ENCODE measurements at places on chromosomes 1 and 21. TPM values are rescaled to one million over a fixed set of nuclear protein-coding genes. Genes with fewer than 3 reads are reported as not detected.

DNA sequence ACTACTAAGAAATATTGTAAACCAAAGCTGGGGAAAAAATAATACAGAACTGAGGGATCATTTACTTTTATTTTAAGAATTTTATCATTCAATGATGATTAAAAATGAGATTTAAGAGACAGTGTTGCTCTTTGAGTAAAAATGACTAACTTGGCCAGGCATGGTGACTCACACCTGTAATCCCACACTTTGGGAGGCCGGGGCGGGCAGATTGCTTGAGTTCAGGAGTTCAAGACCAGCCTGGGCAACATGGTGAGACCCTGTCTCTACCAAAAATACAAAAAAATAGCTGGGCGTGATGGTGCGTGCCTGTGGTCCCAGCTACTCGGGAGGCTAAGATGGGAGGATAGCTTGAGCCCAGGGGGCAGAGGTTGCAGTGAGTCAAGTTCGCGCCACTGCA lies 21.8 kb upstream of the PLEKHO1 start:
- no peaks in the 10 kb centered on the region for H3K27me3 ChIP-seq
- H3K27ac ChIP-seq: no peak overlapping the region
- DNase-seq: no peak

DNA sequence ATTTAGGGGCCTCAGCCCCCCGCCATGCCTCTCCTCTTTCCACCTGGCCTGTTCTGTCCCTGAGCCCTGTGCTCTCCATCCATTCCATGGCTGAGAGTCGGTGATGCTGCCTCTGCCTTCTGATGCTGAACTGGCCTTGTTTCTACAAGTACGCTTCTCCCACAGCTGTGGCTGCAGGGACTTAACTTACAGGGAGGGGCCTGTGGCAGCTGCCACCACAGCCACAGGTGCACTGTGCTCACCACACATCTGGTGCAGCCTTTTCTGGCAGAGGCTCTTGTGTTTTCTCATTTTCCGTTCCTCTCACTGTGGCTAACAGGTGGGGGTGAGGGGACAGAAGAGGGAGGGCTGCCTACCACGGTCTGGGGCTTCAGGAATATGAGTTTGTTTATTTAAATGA lies 4.2 kb downstream of the FMO1 start:
- H3K27me3 ChIP-seq: no peaks in the 10 kb centered on the region
- DNase-seq: no peak

KRTAP11-1 gene
- polyA plus RNA-seq: not detected

DNA sequence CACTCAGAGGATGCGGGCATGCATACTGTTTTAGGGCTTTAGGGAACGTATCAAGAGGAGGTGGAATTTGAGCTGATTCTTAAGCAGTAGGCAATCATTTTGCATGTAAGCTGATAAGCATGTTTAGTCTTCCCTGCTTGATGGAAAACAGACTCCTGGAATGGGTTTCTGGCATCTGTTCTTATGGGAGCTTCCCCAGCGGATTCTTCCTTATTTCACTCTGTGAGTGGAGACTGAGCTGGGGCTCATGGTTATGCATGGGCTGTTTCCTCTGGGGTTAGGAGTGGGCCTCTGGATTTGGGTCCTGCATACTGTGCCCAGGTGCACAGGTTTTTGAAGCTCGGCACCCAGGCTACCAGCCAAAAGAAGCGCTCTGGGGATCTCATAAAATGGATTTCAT lies 93.4 kb downstream of the DIRAS3 start:
- no peak overlapping the region for H3K27ac ChIP-seq
- no peak overlapping the region for H3K4me3 ChIP-seq
- no peak for DNase-seq
- H3K36me3 ChIP-seq: no peaks in the 10 kb centered on the region
- H3K4me1 ChIP-seq: no peaks in the 10 kb centered on the region

- no peaks in the 10 kb centered on the region for H3K4me1 ChIP-seq
- DNase-seq: no peak
- no peak overlapping the region for H3K4me3 ChIP-seq
These were observed 115.5 kb downstream of the MIS18A start for GRCh38 chr21:32163386-32163785.

DNA sequence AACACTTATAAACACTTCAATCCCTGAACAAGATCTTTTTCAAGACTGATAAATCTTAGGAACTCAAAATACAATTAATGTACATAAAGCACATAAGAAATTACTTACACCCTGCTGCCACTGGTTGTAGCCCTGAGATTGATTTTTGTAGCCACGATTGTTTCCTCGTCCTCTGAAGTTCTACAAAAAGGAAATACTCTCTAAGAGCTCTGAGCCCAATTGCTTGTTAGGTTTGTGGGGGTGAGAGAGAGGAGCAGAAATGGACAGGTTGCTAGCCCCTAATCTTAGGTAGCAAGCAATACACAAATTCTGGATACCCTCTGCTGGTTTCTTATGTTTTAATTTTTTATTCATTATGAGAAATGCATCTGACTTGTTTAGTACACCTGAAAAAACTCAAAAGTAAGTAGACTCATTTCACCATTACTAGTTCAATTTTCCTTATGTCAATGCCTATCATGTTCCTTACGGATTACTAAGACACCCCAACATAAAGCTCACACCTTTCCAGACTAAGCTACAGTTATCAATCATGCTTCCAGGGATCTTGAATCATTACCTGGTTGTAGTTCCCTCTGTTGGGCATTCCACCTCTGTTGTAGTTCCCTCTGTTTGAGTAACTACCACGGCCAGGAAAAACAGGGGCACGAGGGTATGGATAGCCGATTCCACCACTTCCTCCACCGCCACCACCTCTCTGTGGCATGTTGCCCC lies 9.3 kb downstream of the HNRNPU start:
- H3K36me3 ChIP-seq: peaks cover 46% of the 10 kb centered on the region
- H3K4me1 ChIP-seq: peaks cover 2% of the 10 kb centered on the region
- no peak for DNase-seq
- no peak overlapping the region for H3K4me3 ChIP-seq

DNA sequence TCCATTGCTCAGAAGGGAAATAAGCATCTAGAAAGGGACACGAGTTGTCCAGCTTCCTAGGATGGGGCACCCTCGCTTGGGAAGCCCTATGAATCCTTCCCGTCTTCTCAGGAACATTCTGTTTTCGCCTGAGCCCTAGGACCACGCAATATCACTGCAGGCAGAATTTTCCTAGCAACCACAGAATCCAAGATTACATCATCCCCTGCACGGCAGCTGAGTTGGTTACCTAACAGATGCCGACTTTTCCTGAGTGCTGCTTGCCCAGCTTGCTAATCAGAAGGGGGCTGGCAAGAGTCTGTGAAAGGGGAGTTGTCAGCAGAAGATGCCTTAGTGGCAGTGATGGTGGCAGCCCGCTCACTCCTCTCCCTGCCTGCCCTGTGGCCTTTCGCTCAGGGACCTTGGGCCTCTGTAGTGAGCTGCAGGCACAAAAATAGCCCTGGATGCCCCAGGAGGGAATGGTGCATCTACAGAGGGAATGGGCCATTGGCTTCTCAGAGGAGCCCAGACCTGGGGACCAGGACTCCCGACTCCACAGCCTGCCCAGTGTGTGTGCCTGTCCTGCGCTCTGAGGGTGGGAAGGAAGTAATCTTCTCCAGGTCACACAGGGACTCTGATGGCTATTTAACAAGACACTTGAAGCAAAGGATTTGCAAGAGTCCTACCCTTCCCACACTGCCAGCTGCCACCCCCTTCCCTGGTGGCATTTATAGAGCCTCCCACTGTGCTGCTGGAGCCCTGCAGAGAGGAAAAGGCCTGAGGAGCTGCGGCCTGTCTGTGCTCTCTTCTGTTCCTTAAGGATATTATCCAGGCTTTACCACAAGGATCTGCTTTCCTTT lies 28.9 kb upstream of the CLSTN1 start:
- H3K4me3 ChIP-seq: no peak overlapping the region
- no peaks in the 10 kb centered on the region for H3K27me3 ChIP-seq
- DNase-seq: no peak

- H3K4me1 ChIP-seq: no peaks in the 10 kb centered on the region
- no peak overlapping the region for H3K4me3 ChIP-seq
- no peak for DNase-seq
- H3K27me3 ChIP-seq: no peaks in the 10 kb centered on the region
These were observed 918.2 kb upstream of the ADGRL2 start for GRCh38 chr1:80882553-80882952.

CRB1 gene
- 0.04 TPM for polyA plus RNA-seq

GRCh38 chr1:24003331-24003972 lies 23.3 kb upstream of the SRSF10 start:
- no peak overlapping the region for H3K27ac ChIP-seq
- H3K4me1 ChIP-seq: no peaks in the 10 kb centered on the region
- H3K27me3 ChIP-seq: no peaks in the 10 kb centered on the region
- H3K36me3 ChIP-seq: no peaks in the 10 kb centered on the region
- DNase-seq: no peak
- H3K4me3 ChIP-seq: no peak overlapping the region

GRCh38 chr1:196531737-196532524 lies 76.3 kb downstream of the KCNT2 start:
- no peak overlapping the region for H3K27ac ChIP-seq
- no peak overlapping the region for H3K4me3 ChIP-seq
- no peaks in the 10 kb centered on the region for H3K4me1 ChIP-seq
- no peaks in the 10 kb centered on the region for H3K27me3 ChIP-seq
- H3K36me3 ChIP-seq: no peaks in the 10 kb centered on the region
- no peak for DNase-seq

GRCh38 chr1:8368956-8369639 lies 51.2 kb downstream of the SLC45A1 start:
- H3K4me3 ChIP-seq: no peak overlapping the region
- peaks cover 17% of the 10 kb centered on the region for H3K36me3 ChIP-seq
- peaks cover 10% of the 10 kb centered on the region for H3K4me1 ChIP-seq
- no peak for DNase-seq
- H3K27ac ChIP-seq: no peak overlapping the region
- H3K27me3 ChIP-seq: no peaks in the 10 kb centered on the region

DNA sequence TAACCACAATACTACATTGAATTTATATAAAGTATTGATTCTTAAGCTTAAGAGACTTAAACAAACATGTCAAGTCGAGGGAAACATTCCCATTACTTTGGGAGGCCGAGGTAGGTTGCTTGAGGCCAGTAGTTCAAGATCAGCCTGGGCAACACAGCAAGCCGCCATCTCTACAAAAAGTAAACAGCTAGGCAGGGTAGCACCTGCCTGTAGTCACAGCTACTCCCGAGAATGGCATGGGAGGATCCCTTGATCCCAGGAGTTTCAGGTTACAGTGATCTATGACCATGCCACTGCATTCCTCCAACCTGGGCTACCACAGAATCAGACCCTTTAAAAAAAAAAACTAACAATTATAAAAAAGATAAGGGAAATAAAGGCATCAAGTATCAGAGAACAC lies 50.4 kb downstream of the EIF4G3 start:
- no peak overlapping the region for H3K27ac ChIP-seq
- DNase-seq: no peak
- H3K27me3 ChIP-seq: no peaks in the 10 kb centered on the region
- H3K36me3 ChIP-seq: peaks cover 2% of the 10 kb centered on the region
- H3K4me3 ChIP-seq: no peak overlapping the region

OR2T2 gene
- polyA plus RNA-seq: not detected

CYB5RL gene
- polyA plus RNA-seq: 0.73 TPM

- H3K27ac ChIP-seq: no peak overlapping the region
- no peak for DNase-seq
- no peak overlapping the region for H3K4me3 ChIP-seq
- H3K36me3 ChIP-seq: no peaks in the 10 kb centered on the region
- no peaks in the 10 kb centered on the region for H3K4me1 ChIP-seq
- H3K27me3 ChIP-seq: peaks cover 3% of the 10 kb centered on the region
These were observed 181.8 kb downstream of the RRAGC start for GRCh38 chr1:38677756-38678155.

LRRIQ3 gene
- 1.1 TPM for polyA plus RNA-seq

DNA sequence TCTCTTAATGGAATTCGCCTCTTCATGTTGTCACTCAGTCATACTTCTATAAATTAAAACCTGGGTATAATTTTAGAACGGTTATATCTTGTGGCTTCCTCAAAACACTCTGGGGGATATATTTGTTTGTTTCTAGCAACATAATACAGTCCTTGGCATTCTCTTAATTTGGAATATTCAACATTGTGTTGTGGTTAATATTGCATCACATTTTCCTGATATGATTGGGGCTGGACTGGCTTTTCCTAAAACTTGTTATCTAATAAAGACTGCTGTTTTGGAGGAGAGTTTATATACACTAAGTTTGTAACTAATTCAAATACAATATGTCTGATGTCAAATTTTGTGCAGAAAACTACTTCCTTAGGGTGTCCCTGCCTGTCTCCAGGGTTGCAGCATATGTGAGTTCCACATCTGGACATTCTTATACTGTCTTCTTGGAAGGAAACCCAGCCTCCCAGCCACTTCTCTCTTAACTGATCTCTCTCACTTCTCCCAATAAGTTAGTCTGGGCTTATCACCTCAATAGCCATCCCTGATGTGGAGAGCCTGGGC lies 892.6 kb downstream of the MRPL39 start:
- H3K36me3 ChIP-seq: no peaks in the 10 kb centered on the region
- no peak for DNase-seq
- no peaks in the 10 kb centered on the region for H3K4me1 ChIP-seq
- H3K27me3 ChIP-seq: no peaks in the 10 kb centered on the region
- no peak overlapping the region for H3K27ac ChIP-seq

- no peak overlapping the region for H3K4me3 ChIP-seq
- DNase-seq: no peak
- no peaks in the 10 kb centered on the region for H3K27me3 ChIP-seq
- no peak overlapping the region for H3K27ac ChIP-seq
- H3K4me1 ChIP-seq: peaks cover 18% of the 10 kb centered on the region
These were observed 95.1 kb upstream of the TSPAN2 start for GRCh38 chr1:115184260-115184950.

TTC3 gene
- polyA plus RNA-seq: 38.5 TPM

GRCh38 chr1:55037733-55038551 lies 1.4 kb upstream of the PCSK9 start:
- no peak overlapping the region for H3K4me3 ChIP-seq
- no peaks in the 10 kb centered on the region for H3K27me3 ChIP-seq

DNA sequence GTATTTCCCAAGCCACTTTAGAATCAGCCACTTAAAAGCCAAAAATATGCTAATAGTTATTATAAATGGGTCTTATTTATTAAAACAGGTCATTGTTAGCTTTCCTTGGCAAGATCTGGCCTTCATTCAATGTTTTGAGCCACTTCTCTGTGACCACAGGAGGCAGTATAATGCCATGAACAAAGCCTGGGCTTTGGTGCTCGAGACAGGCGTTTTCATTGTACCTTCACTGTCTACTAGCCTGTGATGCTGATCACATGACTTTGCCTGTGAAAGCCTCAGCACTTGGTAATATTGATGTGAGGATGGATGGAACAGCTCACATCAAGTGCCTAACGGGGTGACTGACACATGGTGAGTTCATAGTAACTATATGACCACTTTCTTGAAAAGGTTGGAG lies 217.0 kb downstream of the RWDD3 start:
- no peaks in the 10 kb centered on the region for H3K4me1 ChIP-seq
- no peak for DNase-seq
- H3K27ac ChIP-seq: no peak overlapping the region

TRIM46 gene
- 4.5 TPM for polyA plus RNA-seq

KLF17 gene
- polyA plus RNA-seq: not detected

PODN gene
- not detected for polyA plus RNA-seq

- no peak overlapping the region for H3K4me3 ChIP-seq
- no peaks in the 10 kb centered on the region for H3K27me3 ChIP-seq
- no peaks in the 10 kb centered on the region for H3K4me1 ChIP-seq
- no peak for DNase-seq
These were observed 744.5 kb upstream of the TMPRSS15 start for GRCh38 chr21:19148056-19148455.

All from keratinocyte (primary cell).